CD4-positive, alpha-beta T cell treated with Interferon alpha-2 for 1 hour (primary cell): ENCODE measurements at places on chromosomes 4 and X.

DNA sequence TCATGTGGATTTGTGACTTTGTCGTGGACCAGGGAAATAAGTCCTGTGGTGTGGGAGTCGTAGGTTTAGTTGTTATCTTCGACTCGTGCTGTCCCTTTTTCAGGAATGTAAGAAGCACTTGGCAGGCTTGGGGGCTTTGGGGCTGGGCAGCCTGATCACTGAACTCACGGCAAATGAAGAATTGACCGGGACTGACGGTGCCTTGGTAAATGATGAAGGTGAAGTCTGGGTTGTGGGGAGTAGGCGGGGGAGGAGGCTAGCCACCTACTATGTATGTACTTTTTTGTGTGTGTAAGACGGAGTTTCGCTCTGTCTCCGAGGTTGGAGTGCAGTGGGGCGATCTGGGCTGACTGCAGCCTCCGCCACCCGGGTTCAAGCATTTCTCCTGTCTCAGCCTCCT, 1.2 kb downstream of the TAF1 start:
- DNase-seq = no peak

DNA sequence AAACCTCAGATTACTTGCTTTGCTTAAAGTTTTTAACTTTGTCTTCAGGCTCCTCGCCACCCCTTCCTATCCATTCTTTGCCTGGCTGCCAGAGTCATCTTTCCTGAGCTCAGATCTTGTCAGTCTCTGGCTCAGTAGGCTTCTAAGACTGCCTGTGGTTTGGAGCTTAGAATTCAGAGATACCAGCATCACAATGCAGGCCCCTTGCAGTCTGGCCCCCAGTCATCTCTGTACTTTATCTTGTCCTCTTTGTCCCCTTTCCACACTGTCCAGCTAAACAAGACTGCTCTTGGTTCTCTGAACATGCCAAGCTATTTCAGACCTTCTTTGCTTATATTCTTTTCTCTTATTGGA, 3.0 kb downstream of the KIAA0232 start:
- no peak for DNase-seq

GRCh38 chr4:83387012-83387411, 52.4 kb upstream of the HPSE start:
- no peak for DNase-seq

- DNase-seq = no peak
Observed at GRCh38 chrX:150565551-150565950, 2.9 kb upstream of the MTM1 start.

- DNase-seq = no peak
Observed at GRCh38 chr4:181301735-181302710, 941.2 kb upstream of the TENM3 start.

DNA sequence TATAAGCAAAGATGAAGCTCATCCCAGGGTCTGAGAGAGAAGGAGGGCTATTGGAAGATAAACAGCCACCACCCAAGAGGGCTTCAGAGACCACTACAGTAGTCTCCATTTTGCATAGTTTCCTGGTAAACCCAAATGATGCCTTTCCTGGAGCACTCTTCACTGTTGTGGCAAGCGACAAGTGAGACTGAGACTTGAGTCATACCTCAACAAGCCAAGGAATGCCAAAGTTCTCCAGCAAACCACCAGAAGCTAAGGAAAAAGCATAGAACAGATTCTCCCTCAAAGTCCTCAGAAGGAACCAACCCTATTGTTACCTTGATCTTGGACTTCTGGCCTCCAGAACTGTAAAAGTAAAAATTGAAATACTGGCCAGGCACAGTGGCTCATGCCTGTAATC, 65.9 kb downstream of the LARP7 start:
- DNase-seq = no peak

DNA sequence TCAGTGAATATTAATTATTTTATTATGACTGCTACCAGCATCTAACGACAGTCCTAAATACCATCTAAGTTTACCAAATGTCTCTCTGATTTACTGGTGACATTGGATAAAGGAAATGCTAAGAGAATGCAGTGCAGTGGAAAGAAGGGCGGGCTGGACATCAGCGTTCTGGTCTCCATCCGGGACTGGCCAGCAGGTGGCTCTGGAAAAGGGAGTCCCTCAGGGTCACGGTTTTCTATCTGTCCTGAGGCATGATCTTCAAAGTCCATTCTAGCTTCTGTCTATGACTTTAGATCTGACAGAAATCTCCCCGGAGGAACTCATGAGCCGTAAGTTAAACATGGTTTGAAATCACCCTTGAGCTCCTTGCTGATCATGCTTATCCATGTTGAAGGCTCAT, 3.3 kb downstream of the TRIM2 start:
- DNase-seq = no peak
